ENCODE measurements at places on chromosomes 12 and 14.

DNA sequence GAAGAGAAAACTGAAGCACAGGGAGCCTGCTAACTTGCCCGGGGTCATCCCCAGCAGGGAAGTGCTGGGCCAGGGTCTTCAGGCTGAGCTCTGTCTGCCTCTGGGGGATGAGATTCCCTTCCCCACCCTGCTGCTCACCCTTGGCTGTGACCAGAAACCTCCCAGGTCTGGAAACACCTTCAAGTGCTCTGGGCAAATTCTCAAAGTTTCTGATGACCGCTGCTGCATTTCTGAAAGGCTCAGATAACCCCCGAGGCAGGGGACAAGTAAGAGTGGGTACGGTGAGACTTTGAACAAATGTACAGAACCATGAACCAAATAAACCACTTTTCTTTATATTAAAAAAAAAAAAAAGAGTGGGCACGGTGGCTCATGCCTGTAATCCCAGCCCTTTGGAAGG is 41.3 kb downstream of the LTBP2 start:
- DNase-seq = no peak

- DNase-seq = no peak
Measured at GRCh38 chr14:36478782-36479181, 41.2 kb downstream of the NKX2-1 start.

GRCh38 chr14:71359823-71360222 is 452.6 kb downstream of the PCNX1 start:
- DNase-seq = no peak

DNA sequence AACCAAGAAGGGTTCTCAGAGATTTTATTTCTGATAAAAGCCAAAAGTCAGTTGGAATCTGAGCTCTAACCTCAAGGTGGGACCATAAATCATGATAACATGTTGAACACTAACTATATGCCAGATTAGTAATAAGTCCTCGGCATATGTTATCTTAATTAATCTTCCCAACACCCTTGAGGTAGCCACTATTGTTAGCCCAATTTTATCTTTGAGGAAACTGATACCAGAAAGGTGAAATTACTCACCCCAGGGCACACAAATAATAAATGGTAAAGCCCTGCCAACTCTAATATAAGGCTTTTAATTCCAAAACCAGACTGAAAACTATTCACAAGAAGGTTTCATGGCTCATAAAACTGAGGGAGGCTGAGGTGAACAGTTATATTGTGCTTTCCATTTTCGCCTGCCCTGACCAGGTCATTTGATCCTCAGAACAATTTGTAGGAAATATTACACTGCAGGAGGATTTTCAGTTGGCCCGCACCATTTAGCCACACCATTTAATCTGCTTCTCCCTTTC is 16.1 kb upstream of the NUAK1 start:
- DNase-seq = no peak

- no peak for DNase-seq
Measured at GRCh38 chr14:49036984-49037516, 549.1 kb downstream of the RPS29 start.

- DNase-seq = no peak
Measured at GRCh38 chr14:50000380-50001150, 107.7 kb downstream of the ARF6 start.

GRCh38 chr12:92192360-92192759 is 46.7 kb upstream of the BTG1 start:
- DNase-seq = no peak
